Dermis microvascular lymphatic vessel endothelial cell (primary cell): ENCODE measurements at places on chromosomes 4 and X.

DNA sequence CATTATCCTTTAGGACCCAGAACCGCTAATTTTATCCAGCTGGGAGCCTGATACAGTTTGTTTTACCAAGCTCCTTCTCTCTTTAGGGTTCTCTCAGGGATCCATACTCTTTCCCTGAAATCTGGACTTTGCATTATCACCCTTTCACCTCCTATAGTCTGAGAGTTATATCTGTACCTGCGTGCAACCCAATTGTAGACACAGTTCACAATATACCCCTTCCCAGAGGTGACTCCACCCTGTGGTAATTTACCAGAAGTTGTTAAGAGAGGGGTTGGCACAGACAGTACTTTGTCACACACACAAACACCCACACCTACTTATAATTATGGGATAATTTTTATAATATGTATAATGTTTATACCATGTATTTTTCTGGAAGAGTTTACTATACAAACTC is 275.8 kb upstream of the NR3C2 start:
- no peak for DNase-seq

- peak; percentile 79 for DNase-seq
Measured at GRCh38 chr4:153514001-153514526, 47.9 kb downstream of the TMEM131L start.

GRCh38 chr4:130568746-130569145 is 1472.8 kb downstream of the C4orf33 start:
- DNase-seq = no peak

DNA sequence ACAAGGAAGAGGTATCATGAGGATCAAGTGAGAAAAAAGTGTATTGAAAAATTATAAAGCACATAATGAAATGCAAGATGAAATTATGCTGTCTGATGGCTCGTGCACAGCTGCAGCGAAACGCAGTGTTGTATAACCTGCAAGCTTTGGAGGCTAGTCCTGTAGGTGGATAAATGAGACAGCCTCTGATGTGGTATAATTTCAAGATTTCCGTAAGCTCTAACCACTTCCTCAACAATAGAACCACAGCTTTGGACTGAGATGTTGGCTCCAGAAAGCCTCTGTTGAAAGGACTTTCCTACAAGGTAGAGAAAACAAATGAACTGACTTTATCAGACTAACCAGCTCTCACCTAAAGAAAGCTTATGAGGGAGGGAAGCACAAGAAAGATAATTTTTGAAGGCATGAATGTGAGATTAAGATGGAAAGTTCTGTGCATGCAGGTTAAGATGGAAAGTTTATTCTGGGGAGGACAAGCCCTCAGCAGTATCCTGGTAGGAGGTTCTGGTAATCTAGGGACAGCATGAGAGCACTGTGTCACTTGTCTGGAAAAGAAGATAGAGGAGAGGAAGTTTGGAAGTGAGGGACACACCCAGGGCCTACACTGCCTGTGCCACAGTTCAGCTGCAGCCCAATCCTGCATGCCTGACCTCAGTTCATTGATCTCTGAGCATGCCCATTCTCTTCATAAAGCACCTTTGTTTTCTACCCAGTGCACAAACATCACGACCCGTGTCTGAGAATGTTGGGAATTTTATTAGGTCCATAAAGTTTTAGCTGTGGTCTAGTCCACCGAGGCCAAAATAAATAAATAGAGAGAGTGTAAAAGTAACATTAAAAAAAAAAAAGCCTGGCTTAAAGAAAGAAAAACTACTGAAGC is 161.5 kb upstream of the SFRP2 start:
- no peak for DNase-seq

DNA sequence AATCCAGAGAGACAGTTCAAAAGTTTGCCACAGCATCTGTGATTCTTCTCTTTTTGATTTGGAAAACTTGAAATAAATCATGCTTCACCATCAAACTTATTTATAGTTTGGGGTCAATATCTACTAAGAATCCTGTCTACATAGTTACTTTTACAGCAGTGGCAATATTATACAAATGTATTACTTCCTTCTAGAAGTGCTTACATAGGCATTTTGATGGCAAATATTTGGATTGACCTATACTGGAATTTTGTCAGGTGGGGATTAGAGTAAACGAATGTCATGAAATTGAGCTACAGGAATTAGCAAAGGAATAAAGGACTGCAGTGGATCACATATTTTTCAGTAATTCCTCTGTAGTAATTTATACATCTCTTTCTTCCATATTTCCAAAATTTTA is 1885.5 kb upstream of the ADGRL3 start:
- DNase-seq = no peak

GRCh38 chrX:51917604-51918003 is 24.2 kb downstream of the MAGED1 start:
- no peak for DNase-seq

GRCh38 chr4:99587803-99588202 is 13.2 kb downstream of the MTTP start:
- no peak for DNase-seq

DNA sequence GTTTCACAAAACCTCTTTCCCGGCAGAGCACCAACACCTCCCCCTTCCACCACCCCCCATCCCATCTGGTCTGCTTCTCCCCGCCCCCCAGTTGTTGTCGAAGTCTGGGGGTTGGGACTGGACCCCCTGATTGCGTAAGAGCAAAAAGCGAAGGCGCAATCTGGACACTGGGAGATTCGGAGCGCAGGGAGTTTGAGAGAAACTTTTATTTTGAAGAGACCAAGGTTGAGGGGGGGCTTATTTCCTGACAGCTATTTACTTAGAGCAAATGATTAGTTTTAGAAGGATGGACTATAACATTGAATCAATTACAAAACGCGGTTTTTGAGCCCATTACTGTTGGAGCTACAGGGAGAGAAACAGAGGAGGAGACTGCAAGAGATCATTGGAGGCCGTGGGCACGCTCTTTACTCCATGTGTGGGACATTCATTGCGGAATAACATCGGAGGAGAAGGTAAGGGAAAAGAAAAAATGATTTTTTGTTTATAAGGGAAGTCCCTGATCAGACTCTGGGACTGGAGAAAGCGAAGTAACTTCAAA is at the start of gene PDGFRA:
Gene PDGFRA (plus strand): TSS at position 333 of the 541 bp plus-strand sequence. CDS start 29,476 bp downstream, outside the sequence.
- DNase-seq = no peak

GRCh38 chr4:89904524-89904923 is 9.9 kb downstream of the MMRN1 start:
- DNase-seq = no peak

GRCh38 chrX:129361576-129361975 is 161.7 kb downstream of the SMARCA1 start:
- DNase-seq = no peak
